ENCODE measurements at places on chromosomes 11 and 22.

DNA sequence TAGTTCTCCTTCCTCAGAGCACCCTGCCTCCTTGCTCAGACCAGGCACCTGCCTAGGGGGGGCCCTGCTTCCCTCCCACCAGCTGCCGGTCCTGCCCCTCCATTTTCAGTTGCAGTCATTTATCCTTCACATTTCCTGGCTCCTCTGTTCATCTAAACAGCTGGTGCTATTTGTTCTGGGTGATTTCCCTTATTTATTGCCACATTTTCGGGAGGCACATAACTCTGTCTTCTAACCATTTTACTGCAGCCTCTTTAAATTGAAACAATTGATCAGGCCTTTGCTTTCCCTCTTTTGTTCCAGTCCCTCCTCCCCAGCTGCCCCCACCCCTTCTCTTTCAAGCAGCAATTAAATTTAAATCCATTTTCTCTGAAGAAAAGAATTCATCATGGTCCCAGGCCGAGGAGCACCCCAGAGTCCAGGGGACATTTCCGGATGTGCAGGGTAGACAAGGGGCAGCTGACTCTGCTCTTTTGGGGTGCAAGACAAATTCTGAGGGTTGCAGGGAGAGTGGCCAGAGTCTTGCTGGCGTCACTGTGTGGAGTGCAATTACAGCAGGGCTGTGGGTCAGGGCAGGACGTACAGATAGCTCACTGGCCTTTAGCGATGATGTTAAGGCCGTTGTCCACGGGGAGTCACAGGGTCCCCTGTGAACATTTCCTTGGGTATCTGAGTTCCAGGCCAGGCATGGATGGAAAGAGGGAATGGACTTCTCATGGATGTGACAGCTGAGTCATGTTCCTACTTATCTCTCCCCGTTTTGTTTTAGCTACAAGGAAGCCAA, 476.4 kb downstream of the TBC1D22A start:
- no peak for DNase-seq

DNA sequence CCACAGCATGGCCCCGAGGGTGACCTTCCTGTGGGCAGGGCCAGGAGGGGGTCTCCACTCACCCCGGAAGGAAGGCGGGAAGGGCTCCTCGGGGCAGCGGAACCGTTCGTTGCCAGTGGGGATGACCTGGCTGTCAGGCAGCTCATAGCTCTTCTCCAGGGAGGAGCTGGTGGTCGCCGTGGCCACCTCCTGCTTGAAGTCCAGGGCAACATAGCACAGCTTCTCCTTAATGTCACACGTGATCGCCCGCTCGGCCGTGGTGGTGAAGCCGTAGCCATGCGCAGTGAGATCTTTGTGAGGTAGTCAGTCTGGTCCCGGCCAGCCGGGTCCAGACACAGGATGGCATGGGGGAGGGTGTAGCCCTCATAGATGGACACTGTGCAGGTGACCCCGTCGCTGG, 31.5 kb upstream of the SYT8 start:
- no peak for DNase-seq

GRCh38 chr22:45428391-45429385, 15.2 kb downstream of the RIBC2 start:
- no peak for DNase-seq

- DNase-seq, result no peak
Measured at GRCh38 chr11:128311742-128312719, 275.3 kb downstream of the ETS1 start.

- no peak for DNase-seq
Measured at GRCh38 chr11:114166897-114167323, 107.4 kb downstream of the ZBTB16 start.

GRCh38 chr11:112794331-112794846, 166.8 kb upstream of the NCAM1 start:
- DNase-seq, result no peak

GRCh38 chr11:15988016-15988550, 368.3 kb downstream of the SOX6 start:
- DNase-seq, result no peak

GRCh38 chr22:29298641-29299040, 7.8 kb upstream of the GAS2L1 start:
- DNase-seq, result no peak

DNA sequence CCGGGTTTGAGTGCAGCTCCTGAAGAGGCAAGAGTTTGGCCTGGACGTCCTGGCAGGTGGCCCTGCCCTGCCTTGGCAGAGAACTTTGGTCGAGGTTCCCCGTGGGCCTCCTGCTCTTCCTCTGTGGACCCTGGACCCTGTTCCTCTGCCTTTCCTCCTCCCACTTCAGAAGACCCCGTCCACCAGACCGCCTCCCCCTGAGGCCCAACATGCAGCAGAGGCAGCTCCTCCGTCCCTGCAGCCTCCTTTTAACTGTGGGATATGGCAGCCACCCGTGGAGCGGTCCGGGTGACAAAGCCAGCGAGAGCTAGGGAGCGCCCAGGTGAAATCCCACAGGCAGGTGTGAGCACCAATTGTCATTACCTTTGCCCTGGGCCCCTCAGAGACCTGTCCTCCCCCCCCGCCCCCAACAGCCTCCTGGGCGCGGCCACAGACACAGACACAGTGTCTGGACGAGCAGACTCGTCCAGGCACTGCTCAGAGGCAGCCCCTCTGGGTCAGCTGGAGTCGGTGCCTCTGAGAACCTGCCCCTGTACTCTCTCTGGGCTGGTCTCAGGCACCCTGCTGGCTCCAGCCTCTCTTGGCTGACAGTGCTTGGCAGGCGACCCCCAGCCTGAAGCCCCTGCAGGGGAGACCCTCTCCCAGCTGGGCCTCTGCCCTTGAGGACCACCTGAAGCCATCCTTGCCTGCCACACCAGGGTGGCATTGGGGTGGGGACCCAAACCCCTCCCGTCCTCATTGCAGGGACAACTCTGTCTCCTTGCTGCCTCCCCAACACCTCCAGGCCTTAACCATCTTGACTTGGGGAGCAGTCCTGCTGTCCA, 4.1 kb upstream of the PTDSS2 start:
- DNase-seq, result no peak

DNA sequence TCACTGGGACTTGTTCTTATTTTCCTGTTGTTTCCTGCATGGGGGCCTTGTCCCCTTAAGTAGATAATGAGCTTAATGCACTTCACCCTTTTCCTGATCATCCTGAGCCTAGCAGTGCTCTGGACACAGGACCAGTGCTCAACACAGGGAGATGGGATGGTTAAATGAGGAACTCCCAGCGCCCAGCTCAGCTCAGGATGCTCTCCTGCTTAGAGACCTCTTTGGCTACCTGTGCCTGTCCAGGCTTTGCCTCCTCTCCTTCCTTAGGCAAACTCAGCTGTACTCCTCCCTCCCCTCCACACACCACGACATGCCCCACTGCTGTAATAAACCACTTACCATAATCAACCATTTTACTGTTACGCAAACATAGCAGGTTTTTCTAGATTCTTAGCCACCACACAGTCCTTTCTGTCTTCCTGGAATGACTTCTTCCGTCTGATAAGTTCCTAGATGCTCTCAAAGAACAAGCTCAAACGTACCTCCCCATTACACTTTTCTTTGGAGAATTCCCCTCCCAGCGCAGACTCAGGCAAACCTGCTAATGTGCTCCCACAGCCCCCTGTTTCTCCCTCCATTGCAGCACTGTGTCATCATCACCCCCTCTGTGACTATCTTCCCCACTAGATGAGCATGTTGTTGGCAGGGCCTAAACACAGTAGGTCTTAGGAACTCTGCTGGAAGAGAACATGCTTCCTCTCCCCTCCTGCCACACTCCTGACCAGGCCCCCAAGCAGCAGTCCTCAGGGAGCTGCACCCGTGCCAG, 113.6 kb downstream of the MICAL2 start:
- DNase-seq, result no peak

- no peak for DNase-seq
Measured at GRCh38 chr11:101046947-101047346, 82.7 kb downstream of the PGR start.

DNA sequence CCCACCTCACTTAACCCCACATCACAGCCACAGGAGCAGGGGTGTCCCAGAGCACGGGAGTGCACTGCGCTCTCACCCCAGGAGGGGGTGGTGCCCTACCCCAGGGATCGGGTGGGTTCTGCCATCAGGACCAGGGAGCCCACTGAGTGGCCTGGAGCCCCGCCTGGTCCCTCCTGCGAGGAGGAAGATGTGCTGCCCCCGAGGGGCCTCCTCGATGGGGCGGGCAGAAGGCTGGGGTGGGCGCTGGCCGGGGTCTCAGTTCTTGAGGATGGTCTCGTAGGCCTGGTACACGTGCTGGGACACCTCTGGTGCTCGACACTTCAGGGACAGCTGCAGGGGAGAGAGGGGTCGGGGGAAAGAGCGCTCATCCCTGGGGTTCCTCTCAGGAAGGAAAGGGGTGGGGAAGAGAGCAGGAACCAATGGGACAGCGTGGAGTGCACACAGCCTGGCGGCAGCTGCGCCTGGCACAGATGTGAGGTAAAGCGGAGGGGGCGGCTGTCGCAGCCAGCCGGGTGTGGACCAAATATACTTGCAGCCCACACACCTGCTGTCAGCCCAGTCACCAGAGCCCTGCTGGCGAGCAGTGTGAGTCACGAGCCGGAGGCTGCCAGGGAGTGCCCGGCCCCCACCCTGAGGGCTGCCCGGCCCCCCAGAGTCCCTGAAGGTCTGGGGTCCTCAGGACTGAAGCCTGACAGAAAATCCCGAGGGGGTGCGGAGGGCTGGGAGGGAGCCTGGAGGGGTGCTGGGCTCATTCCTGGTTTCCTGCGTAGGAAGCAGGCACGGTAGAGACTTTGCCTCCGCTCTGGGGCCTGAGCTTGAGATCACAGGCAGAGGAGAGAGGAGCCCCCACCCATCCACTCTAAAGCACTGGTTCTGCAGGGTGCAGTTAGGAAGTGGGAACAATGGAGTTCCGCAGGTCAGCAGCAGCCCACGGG, 13.3 kb upstream of the RASL10A start:
- no peak for DNase-seq

- DNase-seq, result no peak
Measured at GRCh38 chr22:49247194-49247924, 580.3 kb downstream of the BRD1 start.

DNA sequence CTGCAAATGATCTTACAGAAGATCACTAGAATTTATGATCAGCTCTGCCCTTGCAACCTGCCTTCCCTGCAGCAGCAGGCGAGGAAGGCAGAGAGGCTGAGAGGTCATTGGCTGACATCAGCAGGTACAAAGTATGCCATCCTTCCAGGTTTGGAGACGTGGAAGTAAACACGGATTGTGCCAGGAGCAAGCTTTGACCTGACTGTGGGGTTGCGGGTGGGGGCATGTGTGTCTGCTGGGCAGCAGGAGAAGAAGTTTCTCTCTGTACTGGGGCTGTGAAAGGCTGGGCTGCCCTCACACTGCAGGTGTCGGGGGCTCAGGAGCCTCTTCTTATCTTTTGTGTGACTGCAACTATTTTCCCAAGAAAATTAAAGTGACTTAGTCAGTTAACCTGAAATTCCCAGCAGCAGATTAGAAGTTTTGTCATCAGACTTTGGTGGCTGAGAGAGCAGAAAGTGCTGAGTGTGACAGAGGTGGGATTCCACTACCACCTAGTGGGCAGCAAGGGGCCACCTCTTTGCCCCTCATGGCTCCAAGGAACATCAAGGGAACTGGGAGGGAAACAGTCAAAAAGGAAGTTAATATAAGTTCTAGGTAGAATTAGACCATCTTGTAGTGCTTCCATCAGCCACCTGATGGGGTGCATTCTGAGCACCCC, 565.9 kb downstream of the ETS1 start:
- DNase-seq, result no peak

GRCh38 chr11:113697111-113697510, 9.0 kb downstream of the TMPRSS5 start:
- DNase-seq, result no peak

DNA sequence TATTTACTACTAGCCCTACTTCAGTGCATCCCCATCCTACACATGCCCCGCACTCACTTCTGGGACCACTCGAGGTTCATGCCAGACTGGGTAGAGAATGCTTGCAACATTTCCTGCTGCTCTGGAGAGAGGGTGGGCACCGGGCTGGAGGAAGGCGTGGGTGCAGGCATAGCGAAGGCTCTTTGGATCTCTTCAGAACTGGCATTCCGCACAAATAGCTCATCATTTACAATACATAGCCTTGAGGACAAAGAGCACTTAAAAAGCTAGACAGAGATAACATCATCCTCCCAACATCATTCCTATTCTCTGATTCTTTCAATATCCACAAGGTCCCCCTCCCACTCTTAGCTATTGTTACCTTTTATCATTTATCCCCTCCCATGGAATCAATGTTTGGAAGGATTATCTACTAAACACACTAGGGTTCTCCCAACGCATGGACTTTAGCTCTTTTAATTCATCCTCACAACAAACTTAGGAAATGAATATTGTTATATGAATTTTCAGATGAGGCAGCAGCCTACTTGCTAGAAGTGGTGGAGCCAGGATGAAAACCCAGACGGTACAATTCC, 2.5 kb upstream of the TMEM223 start:
- DNase-seq, result no peak

DNA sequence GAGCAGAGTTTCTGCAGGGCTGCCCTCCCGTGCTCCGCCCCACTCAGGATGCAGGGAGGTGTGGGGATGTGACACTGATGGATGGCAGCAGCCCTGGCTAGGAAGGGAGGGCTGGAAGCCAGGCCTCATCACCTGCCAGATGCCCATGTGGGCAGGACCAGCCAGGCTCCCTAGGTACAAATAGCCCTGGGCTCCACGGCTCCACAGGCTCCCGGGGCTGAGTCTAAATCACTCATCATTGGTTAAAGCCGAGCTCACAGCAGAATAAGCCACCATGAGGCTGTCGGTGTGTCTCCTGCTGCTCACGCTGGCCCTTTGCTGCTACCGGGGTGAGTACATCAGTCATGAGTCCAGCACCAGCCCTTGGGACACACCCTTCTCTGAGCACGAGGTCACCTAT, at the start of gene SCGB1D1:
Gene SCGB1D1 (plus strand): TSS at position 206 of the 400 bp plus-strand sequence. CDS start 69 bp downstream, at position 275.
- DNase-seq, result no peak

DNA sequence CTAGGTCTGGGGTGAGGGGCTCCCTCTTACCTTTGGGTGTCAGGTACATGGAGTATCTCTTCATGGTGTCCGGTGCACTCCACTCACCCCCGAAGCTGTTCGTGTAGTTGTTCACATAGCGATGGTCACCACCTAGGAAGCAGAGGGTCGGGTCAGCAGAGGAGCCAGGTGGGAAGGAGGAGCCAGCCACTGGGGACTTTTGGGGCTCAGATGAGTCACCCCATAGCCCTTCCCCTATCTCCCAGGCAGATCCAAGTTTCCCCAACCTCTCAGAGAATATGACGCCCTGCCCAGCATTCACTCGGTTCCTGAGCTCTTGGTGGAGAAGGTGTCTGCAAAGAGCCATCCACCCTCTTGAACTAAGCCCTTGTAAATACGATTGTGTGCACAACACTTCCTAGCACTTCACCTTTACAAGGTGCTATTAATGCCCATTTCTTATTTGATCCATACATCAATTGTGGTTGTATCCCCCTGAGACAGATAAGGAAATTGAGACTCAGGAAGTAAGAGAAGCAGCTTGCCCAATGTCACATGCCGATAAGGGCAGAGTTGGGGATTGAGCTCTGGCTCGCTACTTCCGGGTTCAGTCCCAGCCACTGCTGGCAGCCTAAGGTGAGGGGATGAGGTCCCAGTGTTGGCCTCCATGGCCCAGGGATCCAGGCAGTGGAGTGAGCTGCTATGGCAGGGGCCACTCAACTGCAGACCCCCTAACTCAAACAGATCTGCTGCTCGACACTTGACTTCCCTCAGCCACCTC, 14.8 kb downstream of the TRIM29 start:
- no peak for DNase-seq

GRCh38 chr22:47089374-47089773, 326.9 kb downstream of the TBC1D22A start:
- DNase-seq, result no peak
